ENCODE measurements at places on chromosomes 5 and 9.

- DNase-seq: no peak
These were observed 9.4 kb downstream of the SH2D3C start for GRCh38 chr9:127769101-127769500.

DNA sequence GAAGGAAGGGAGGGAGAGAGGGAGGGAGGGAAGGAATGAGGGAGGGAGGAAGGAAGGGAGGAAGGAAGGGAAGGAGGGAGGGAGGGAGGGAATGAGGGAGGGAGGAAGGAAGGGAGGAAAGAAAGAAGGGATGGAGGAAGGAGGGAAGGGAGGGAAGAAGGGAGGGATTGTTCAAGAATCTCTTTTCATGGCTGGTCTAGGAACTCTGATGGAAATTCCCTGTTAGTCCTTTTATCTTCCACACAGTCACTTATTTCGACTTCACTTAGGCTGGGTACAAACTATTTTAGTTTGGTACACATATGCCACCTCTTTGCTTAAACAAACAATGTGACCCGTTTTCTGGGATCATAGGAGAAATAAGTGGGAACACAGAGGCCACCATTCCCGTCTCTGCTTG, 435.6 kb upstream of the WWC1 start:
- DNase-seq: no peak

GRCh38 chr9:134965411-134965810, 47.7 kb upstream of the FCN1 start:
- DNase-seq: no peak

- DNase-seq: no peak
These were observed 134.4 kb downstream of the PTTG1 start for GRCh38 chr5:160555971-160556631.

DNA sequence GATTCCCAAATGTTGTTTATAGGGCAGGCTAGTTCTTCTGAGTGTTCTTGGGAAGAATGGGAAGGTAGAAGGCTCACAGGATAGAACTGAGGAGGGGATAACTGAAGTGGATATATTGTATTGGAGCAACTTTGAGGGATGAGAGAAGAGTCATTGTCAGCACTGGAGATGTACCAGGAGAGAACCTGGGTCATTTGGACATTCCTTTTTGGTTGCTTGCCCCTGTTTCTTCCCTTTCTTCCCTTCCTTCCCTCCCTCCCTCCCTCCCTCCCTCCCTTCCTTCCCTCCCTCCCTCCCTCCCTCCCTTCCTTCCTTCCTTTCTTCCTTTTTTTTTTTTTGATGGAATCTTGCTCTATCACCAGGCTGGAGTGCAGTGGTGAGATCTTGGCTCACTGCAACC, 45.3 kb downstream of the RALGPS1 start:
- no peak for DNase-seq
